ENCODE measurements at places on chromosomes 4 and X.

DNA sequence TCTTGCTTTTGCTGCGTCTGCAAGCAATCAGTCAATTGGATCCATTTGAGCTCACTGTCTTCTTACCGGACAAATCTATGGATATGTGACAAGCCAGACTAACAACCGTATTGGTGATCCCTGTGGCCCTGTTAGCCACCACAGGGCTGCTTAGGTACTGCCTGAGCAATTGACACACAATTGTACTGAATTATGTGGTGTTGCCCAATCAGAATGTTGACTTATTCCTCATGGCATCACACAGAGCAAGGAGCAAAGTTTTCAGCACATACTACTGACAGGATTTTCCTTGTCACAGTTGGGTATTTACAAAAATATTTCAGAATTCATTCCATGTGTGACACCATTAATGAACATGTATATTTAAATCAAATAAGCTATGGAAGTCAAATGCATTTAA is 41.3 kb upstream of the XAGE1B start:
- DNase-seq: no peak

DNA sequence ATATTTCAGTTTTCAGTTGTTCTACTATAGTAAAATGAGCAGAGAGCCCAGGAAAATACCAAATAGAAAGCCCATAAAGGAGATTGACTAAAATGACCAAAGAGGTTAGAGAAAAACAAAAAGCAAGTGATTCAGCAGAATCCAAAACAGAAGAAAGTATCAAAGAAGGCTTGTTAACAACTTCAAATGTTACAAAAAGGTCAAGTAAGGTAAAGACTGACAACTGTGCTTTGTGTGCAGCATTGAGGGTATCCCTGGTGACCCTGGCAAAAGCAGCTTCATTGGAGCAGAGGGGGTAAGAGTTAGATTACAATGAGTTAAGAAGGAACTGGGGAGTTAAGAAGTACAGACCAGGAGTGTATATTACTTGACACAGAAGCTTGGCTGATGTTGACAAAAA is 317.9 kb downstream of the OPHN1 start:
- no peak for DNase-seq

GRCh38 chr4:100288161-100288560 is 97.9 kb upstream of the DDIT4L start:
- no peak for DNase-seq

- DNase-seq: no peak
Measured at GRCh38 chrX:97938706-97939105, 1055.0 kb downstream of the RPA4 start.

DNA sequence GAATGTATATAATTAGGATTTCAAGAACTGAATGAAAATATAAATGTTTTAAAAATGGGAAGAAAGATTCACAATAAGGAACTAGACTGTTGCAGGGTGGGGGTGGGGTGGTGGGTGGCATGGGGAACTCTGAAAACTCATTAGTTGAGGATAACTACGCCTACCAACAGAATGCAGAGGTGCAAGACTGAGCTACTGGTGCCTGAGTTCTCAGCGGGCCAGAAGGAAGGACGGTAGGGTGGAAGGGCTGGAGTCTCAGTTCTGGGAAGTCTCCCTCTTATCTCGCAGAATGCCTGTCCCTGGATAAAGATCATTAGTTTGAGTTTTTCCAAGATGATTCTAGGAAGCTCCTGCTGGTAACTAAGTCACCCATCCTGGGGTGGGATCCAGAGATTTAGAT is 1.3 kb upstream of the SOD3 start:
- DNase-seq: no peak

- no peak for DNase-seq
Measured at GRCh38 chr4:43113196-43113595, 220.7 kb downstream of the GRXCR1 start.

- no peak for DNase-seq
Measured at GRCh38 chr4:2424581-2424980, 5.8 kb downstream of the CFAP99 start.
